Right renal cortex interstitium (tissue), 3 donors: ENCODE measurements at places on chromosomes 5 and 9. TPM values are rescaled to one million over a fixed set of nuclear protein-coding genes. Genes with fewer than 3 reads are reported as not detected.

C6 gene
- polyA plus RNA-seq: 2.0 TPM

SHB gene
- 17.5 TPM for polyA plus RNA-seq

GARNL3 gene
- 14.6 TPM for polyA plus RNA-seq

PCA3 gene
- 0.67 TPM for polyA plus RNA-seq

NMUR2 gene
- polyA plus RNA-seq: 0.15 TPM

ACTBL2 gene
- polyA plus RNA-seq: not detected

- DNase-seq: no peak
Observed at GRCh38 chr5:90093751-90094485, 315.6 kb downstream of the CETN3 start.

- DNase-seq: peak; percentile 68
Observed at GRCh38 chr9:77456829-77457437, 191.2 kb downstream of the GNA14 start.
